CD4-positive, alpha-beta T cell treated with Interleukin-2 at 100 ng/mL for 4 hours (primary cell): ENCODE measurements at places on chromosomes 2 and 18.

DNA sequence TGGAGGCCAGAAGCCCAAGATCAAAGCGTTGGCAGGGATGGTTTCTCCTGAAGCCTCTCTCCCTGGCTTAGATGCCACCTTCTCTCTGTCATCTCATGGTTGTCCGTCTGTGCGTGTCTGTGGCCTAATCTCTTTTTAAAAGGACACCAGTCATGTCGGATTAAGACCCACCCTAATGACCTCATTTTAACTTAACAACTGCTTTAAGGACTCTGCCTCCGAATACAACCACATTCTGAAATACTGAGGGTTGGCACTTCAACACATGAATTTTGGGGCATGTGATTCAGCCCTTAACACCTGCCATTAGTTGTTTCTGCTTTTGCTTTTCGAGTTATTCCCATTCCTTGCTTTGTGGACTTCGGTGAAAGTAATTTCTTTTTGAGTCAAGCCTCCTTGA is 97.8 kb upstream of the SMIM21 start:
- DNase-seq, result no peak

GRCh38 chr2:189854187-189854586 is 69.9 kb downstream of the PMS1 start:
- no peak for DNase-seq

DNA sequence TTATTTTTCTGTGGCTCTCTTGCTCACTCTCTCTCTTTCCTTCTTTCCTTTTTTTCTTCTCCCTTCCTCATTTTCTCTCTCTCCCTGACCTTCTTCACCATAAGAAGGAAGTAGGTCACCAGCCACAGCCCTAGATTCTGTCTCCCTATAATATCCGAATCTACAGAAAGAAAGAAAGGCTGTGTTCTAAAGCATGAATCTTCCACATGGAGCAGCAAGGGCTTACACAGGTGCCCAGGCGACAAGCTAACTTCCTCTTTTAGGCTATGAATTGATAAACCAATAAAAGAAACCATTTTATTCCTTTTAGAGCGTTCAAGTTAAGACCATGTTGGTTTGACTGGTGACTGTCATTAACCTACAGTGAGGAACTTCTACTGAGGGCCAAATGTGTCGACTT is 49.3 kb downstream of the CACNB4 start:
- no peak for DNase-seq

GRCh38 chr2:135451966-135452365 is 79.1 kb downstream of the ZRANB3 start:
- DNase-seq, result no peak

- DNase-seq, result no peak
Observed at GRCh38 chr2:77713412-77713811, 191.2 kb upstream of the LRRTM4 start.

DNA sequence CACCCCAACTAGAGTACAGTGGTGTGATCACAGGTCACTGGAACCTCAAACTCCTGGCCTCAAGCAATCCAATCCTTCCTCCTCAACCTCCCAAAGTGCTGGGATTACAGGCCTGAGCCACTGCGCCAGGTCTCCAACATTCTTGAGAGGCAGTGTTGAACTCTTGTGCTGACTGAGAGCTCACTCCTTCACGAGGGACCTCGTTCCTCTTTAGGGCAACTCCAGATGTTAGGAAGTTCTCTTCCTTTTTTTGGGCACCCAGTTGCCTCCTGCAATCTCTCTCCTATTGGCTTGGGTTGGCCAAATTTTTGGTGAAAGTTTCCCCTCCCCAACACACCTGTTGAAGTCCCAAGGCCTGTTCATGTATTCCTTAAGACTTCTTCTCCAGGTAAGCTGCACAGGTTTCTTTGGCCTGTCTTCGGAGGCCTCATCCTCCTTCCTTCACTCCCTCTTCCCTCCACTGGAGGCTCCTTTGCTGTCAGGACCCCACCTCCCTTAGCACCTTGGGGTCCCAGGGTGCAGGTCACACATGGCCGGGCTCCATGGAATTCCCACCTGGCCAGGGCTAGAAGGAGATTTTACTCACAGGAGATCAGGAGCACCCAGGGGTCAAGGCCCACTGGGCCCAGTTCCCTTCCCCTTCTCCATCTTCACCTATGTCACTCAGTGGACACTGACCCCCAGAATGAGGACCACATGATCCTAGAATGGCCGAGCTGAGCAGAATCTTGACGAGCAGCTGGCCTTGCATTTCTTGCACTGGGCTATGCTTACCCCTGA is 94.6 kb upstream of the SMAD2 start:
- DNase-seq, result no peak

DNA sequence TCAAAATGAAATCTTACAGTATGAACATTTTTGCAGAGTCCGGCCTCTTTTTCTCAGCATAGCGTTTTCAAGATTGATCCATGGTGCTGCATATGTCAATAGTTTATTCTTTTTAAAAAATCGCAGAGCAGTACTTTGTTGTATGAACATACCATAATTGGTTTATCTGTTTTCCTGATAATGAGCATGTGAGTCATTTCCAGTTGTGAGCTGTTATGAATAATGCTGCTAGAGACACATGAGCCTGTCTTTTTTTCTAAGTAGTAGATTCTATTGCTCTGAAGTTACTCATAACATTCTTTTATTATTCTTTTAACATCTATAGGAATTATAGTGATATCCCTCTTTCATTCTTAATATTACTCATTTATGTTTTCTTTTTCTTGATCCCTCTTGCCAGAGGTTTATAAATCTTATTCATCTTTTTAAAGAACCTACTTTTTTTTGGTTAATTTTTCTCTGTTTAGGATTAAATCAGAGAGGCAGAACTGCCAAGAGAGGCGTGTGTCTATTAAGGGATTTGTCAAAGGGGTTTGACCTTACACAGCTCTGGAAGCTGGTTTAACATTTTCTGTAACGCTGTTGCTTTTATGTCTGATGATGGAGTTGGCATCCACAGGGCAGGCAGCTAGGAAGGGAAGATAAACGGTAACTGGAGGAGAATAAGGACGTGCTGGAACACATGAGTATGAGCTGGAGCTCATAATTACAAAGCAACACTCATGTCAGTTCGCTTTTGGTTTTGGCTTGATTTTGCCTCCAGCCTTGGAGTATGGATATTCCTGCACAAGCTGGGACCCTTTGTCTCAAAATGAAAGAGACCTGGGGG is 47.4 kb downstream of the MGAT5 start:
- DNase-seq, result peak; percentile 40

DNA sequence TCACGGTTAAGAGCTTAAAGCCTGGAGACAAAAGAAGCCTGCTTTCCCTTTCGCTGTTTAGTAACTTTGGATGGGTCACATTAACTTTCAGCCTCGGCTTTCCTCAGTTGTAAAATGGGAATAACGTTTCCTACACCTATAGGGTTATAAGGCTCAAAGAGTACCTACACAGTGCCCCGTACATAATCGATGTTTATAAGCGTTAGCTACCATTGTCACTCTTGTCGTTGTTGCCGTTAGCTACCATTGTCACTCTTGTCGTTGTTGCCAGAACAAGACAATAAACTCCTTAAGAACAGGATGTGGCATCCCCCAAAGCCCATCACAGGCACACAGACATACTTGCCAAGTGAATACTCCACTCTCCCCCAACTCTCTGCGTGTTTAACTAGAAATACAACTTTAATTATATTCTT is 901 bp upstream of the MFSD6 start:
- DNase-seq, result no peak

DNA sequence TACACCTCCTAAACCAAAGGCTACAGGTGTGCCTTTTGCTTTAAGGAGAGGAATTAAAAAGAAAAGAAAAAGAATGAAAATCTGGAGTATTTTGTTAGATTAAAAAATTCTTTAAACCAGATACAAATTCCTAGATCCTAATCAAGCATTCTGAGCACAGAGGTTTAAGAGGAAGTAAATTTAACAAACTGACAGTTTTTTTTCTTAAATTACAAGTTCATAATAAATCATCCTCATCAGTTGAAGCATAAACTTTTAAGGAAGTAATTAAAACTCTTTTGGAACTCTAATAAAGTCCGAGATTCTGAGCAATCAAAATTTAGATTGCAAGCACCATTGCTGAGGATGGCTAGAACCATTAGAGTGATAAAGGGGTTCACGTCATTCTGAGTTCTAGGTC is 75.1 kb downstream of the POLE4 start:
- DNase-seq, result no peak

GRCh38 chr2:233404222-233404621 is 49.9 kb downstream of the DGKD start:
- peak; percentile 81 for DNase-seq

GRCh38 chr2:24858996-24859395 is 61.0 kb downstream of the ADCY3 start:
- DNase-seq, result no peak

DNA sequence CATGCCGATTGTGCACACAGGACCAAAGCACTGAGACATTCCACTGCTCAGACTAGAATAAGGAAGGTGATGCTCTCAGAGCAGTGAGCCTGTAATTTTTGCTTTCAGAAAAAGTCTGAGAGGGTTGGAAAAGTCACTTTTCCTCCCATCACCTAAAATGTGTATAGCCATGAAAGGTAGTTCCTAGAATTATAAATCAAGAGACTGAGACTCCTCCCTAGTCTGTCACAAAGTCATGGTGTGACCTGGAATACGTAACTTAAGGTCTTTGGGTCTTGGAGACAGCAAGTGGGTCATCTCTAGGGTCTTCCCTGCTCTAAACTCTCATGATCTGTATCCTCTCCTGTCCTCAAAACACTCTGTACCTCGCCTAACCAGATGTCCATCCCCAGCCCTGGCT is 16.9 kb downstream of the ZNF521 start:
- DNase-seq, result no peak

GRCh38 chr2:227570615-227571014 is 28.1 kb upstream of the SCYGR2 start:
- DNase-seq, result no peak

DNA sequence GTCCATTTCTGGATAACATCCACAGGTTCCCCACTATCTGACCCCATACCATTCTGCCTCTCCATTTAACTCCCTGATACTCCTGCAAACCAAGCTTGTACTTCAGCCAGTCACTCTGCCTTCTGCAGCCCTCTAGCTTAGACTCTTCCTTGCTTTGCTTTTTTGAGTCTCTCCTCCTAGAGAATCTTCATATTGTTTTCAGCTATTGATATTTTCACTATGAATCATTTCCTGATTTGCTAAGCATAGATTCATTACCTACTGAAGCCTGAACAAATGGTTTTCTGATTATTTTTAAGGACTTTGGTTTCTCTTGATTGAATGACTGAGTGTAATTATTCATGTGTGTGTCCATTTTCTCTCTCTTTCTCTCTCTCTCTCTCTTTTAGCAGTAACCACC is 2102.3 kb upstream of the CELF4 start:
- DNase-seq, result no peak

GRCh38 chr18:32576296-32576916 is 105.7 kb upstream of the GAREM1 start:
- no peak for DNase-seq

DNA sequence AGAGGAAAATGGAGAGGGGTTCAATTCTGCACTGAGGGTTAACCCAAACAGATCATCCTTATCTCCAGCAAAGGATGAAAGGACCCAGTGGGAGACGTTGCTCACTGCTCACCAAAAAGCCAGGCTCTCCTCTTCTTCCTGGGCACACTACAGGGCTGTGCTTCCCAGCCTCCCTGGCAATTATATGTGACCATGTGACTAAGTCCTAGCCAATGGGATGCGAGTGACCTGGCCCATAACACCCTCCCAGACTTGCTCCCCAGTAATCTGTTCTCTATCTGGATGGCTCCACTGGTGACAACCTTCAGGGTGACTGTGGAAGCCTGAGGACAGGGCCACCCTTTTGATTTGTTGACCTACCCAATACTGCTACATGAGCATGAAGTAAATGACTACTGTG is 10.9 kb upstream of the PRKCE start:
- DNase-seq, result no peak

GRCh38 chr2:218081063-218081462 is 12.0 kb downstream of the RUFY4 start:
- DNase-seq, result no peak

DNA sequence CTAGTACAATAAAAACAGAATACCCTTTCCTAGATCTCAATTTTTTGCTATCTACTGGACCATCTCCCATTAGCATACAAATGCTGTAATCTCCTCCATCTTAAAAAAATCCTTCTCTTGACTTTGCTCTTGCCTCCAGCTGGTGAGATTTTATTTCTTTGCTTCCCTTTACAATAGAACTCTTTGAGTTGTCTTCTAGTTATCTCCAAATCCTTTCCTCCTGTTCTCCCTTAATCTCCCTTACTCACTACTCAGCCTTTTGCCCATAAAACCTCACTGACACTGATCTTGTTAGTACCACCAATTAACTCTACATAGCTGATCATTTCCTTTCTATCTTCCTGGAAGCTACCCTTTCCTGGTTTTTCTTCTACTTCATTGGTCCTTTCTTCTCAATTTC is 63.5 kb upstream of the FRZB start:
- no peak for DNase-seq

- DNase-seq, result no peak
Observed at GRCh38 chr2:233005096-233005495, 8.0 kb downstream of the NGEF start.

GRCh38 chr2:26723991-26724750 is 31.6 kb downstream of the KCNK3 start:
- DNase-seq, result no peak

- no peak for DNase-seq
Observed at GRCh38 chr2:2867397-2867979, 510.1 kb downstream of the EIPR1 start.

DNA sequence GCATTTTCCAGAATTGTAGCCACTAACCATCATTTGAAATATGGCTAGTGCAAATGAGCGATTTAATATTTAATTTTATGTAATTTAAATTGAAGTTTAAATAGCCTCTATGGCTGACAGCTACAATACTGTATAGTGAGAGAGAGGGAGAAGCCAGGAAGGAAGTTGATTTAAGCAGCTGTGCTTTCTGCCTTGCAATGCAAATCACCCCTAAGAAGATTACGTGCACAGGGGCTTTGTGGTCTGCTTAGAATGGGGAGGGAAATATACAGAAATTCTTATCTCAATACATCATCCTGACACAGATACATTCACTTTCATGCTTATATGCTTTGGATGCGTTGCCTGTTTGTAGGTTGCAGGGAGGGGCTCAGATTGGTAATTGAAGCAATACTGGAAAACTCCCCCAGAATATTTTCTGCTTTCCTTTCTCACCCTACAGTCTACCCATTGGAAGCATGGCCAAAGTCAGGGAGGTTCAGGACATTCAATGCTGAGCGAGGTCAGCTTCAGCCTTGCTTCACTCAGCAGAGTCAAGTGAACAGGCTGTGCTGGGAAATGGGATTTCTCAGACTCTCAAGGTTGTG is 674.0 kb downstream of the CNTNAP5 start:
- no peak for DNase-seq

GRCh38 chr2:126894082-126894481 is 4.6 kb upstream of the TEX51 start:
- DNase-seq, result no peak

GRCh38 chr2:130388221-130388907 is 32.5 kb downstream of the PTPN18 start:
- no peak for DNase-seq

DNA sequence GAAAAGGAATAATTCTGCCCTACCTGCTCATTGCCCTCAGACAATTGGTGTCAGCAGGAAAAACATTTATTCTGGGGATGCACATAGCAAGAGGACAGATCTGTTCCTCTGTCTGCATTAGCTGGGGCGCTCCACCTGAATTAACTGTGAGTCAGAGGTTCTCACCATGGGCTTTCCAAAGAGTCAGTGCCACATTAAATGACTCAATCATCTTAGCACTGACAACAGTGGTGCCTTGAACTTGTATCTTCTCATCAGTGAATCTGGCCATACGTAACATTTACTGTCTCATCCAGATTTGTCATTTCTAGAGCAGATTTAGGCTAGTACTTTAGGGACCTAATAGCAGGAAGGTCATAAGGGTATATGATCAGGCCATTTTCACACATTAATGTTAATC is 358.1 kb upstream of the CRIM1 start:
- DNase-seq, result no peak
